ENCODE measurements at places on chromosomes 16 and 17. TPM values are rescaled to one million over a fixed set of nuclear protein-coding genes. Genes with fewer than 3 reads are reported as not detected.

DNA sequence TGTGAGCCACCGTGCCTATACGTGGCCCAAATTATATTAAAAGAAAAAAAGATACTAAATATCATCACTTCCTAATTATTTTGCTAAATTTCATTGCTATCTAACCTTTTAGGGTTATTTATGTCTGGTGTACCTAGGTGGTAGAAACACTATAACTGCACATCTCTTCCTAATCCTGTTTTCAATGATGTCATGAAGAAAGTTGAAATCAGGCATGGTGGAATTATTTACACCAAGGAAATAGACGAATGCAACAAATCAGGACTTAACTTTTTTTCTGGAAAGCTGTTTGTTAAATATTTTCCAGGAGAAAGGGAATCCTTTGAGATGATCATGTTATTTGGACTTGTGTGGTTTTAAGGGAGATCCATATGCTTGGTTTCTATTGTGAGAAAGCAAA lies 39.2 kb upstream of the SKAP1 start:
- no peak for DNase-seq

Gene COQ9
- 72.5 TPM for total RNA-seq

DNA sequence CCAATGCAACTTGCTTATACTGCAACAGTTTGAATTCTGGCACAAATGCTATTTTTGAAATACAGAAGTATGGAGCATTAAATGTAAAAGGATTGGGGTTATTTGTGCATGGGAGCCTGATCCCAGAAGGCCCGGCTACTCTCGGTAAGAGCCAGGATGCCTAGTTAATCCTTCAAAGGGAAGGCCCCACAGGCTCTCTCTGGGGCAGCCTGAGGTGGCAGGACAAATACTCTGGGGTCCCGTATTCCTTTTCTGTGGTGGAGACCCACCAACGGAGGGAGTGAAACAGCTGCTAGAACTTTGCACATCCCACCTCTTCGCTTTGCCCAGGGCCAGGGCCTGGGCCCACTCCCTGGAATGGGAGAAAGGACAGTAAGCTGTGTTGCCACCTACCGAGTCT lies 30.4 kb downstream of the ERN1 start:
- no peak for DNase-seq

Gene CCL16
- not detected for total RNA-seq

- no peak for DNase-seq
These were observed 163.5 kb downstream of the SDK2 start for GRCh38 chr17:73480740-73481139.

GRCh38 chr16:67246756-67247191 lies 507 bp downstream of the FHOD1 start:
- no peak for DNase-seq
